CD8-positive, alpha-beta memory T cell (primary cell): ENCODE measurements at places on chromosomes 2 and 18. TPM values are rescaled to one million over a fixed set of nuclear protein-coding genes. Genes with fewer than 3 reads are reported as not detected.

The NEU4 gene
- not detected for total RNA-seq

The CIDEA gene
- total RNA-seq = not detected

The THSD7B gene
- not detected for total RNA-seq

The ASB18 gene
- total RNA-seq = not detected

The CGREF1 gene
- total RNA-seq = 3.5 TPM

The KCNS3 gene
- not detected for total RNA-seq

The LOXL3 gene
- 1.2 TPM for total RNA-seq

The CRYGD gene
- not detected for total RNA-seq

The CTAGE1 gene
- total RNA-seq = not detected

The FOXI3 gene
- total RNA-seq = not detected

DNA sequence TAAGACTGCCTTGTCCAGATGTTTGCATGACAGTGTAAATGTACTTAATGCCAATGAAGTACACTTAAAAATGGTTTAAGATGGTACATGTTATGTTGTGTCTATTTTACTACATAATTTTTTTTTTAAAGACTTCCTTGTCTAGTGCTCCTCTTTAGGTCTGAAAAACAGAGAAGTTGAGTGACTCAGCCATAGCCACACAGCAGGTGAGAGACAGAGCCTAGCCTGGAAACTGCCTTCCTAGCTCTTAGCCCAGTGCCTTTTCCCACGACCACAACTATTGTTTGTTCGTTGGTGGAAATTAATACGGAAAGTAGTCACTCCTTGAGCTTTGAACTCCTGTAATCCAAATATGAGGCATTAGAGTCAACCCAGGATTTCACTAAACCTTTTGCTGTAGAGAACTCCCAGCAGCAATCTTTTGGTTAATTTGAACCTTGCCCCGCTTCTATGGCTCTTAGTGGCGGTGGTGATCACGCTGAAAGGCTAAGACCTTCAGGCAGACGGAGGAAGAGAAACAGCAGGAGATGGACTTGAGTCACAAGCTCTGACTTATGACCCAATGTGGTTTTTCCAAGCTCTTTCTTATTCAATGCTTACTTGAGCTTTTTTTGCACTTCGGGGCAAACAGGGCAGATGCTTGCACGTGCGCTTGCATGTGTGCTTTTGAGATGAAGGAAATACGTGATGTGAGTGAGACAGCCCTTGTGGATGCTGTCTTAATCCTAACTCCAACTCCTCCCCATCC, 21.2 kb downstream of the TRIB2 start:
- DNase-seq = no peak

- DNase-seq = no peak
Measured at GRCh38 chr18:55116863-55117262, 157.6 kb upstream of the CCDC68 start.

DNA sequence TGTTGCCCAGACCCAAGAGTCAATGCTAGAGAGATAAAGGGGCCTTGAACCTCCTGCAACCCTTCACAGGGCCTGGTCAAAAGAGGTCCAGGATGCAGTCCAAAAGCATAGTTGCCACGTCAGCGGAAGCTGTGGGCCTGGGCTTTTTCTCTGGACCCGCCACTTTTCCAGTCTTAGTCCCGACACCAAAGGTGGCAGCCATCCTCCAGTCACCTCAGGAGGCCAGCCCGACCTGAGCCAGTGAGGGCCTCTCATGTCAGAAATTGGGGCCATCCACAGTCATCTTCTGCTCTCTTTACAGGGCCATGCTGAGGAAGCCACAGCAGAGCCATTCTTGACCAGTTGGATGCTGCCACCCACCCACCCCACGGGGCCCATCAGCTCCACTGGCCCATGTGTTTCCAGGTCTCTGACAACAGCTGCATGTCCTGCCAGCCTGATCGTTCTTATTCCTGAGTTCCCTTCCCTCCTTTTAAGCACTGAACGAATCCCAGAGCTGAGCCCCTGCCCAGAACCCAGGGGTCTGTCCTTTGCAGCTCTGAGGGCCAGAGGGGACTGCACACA, 34.1 kb upstream of the KLHL29 start:
- no peak for DNase-seq

GRCh38 chr2:171393487-171393886, 40.3 kb downstream of the METTL8 start:
- DNase-seq = no peak

DNA sequence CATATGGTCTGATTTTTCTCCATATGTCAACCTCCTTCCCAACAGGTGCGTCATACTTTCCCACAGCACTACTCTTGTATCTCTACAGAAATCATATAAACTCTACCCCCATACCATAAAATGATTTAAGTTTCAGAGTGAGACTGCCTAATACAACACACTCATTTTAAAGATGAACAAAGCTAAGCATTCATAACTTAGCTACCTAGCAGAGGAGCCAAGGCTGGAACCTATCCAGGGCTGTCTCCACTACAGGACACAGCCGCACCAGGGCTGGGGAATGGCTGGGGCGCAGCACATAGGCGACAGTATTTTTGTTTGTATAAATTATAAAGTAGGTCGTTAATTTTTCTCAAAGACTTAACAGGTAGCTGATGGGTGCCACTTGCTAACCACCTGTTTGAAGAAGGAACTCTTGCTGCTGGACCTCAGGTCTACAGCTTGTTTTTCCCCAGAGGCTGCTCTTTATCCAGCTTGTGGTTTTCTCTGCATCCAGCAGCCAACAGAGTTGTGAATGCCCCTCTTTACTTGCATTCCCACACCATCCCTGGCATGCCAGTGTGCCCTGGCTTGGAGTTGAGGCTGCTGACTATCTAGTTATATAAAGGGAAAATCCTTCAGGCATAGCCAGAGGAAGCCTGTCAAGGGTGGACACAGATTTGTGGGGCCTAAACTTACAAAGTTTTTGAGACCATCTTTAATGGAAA, 62.0 kb downstream of the HNRNPLL start:
- no peak for DNase-seq

DNA sequence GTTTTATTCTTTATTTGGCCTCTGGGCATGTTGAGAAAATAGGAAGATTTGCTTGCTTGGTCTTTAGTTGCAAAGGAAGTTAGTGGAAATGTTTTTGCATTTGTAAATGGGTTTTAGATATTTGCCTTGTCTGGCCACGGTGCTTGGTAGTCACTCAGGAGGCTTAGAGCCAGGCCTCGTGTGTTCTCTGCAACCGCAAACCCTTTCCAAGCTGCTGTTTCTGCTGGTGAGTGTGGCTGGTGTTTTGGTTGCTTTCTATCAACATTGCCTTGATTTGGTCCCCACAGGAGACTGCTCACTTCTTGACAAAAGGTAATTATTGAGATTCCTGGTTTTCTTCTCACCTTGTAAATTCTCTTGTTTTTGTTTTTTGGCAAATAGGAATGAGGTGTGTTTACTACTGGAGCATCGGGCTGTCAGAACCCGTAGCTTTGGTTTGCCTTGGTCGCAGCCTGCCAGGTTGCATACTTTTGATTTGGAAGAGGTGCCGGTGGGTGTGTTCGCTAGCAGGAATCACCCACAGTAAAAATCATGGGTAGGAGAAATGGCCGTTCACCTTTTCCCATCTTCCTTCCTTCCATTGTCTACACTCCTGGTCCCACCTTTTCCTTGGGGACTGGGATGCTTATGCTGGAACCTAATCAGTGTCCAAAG, 15.8 kb downstream of the ASAP2 start:
- DNase-seq = no peak

- DNase-seq = no peak
Measured at GRCh38 chr2:172464400-172465129, 37.2 kb downstream of the ITGA6 start.

DNA sequence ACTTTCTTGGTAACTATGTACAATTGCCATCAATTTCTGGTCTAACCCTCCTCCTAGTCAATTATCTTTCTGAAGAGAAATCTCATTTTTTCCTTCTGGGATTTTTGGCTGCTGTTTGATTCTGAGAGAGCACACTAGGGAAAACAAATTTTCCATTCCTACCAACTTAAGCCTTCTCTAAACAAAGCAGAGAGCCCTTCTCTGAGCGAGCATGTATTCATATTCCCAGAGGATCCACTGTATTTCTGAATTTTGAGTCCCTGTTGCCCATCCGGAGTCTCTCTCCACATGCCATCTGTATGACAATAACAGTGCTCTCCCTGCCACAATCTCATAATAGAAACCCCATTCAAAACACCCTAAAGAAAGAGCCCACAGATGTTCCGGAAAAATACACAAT, 78.5 kb downstream of the MAIP1 start:
- DNase-seq = no peak

- no peak for DNase-seq
Measured at GRCh38 chr2:102342888-102343287, 12.7 kb upstream of the IL18R1 start.

DNA sequence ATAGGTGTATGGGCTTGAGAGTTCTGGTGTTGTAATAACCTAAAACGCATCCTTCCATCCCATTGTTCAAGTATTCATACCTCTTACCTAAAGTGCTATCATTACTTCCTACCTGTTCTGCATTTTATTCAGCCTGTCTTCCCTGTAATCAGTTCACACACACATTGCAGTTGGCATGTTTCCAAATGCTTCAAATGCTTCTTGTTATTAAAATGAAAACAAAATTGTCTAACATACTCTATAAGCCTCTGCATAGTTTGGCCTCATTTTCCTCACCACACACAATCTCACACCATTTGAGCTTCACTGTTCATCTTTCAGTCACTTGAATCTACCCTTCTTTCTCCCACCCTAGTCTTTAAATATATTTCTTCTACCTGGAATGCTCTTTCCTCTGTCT, 1178.2 kb upstream of the NRXN1 start:
- DNase-seq = no peak

DNA sequence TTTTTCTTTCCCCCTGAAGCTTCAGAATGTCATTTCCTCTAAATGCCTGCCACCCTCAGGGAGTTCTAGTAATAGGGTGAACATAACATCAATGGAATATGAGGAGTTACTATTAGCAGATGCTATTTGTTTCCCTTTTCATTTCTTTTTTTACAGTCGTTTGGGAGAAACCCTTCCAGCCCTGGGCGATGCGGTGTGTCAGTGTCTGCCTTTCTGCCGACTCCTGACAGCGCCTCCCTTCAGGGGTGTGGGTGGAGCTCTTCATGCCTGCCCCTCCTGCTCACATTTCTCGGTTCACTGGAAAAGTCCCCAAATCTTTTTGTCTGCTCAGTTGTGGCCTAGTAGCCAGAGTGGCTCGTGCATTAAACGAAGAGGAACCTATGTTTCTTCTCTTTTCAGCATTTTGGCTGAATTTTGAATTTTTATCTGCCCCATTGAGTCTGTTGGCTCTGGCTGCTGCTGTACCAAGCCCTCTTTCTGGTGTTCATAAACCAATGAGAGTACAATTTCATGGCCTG, 72.3 kb downstream of the FMNL2 start:
- no peak for DNase-seq

GRCh38 chr18:55868909-55869308, 280.9 kb upstream of the TCF4 start:
- no peak for DNase-seq

GRCh38 chr2:190256087-190256486, 63.5 kb downstream of the HIBCH start:
- DNase-seq = no peak

- DNase-seq = no peak
Measured at GRCh38 chr2:32523686-32524085, 104.2 kb upstream of the TTC27 start.

DNA sequence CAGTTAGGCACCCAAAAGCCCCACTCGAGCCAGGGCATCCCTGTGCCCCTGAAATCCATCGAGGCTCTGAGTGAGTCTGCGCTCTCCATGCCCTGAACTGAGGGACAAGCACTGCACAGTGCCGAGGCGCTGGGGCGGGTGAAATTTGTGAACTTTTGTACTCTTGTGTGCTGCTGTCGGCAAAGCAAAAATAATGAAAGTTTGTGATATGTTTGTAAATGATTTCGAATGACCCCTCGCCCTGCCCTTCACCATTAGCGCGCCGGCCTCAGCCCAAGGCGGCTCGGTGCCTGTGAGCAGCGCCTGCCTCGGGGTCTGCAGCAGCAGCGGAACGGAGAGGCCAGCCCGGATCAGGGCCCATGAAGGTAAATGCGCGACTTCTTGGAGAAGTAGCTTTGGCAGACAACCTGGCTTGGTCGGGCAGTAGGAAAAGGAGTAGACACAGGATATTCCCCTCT, 1.8 kb upstream of the HOXD4 start:
- DNase-seq = no peak

- no peak for DNase-seq
Measured at GRCh38 chr18:75276818-75277609, 66.4 kb downstream of the TSHZ1 start.

DNA sequence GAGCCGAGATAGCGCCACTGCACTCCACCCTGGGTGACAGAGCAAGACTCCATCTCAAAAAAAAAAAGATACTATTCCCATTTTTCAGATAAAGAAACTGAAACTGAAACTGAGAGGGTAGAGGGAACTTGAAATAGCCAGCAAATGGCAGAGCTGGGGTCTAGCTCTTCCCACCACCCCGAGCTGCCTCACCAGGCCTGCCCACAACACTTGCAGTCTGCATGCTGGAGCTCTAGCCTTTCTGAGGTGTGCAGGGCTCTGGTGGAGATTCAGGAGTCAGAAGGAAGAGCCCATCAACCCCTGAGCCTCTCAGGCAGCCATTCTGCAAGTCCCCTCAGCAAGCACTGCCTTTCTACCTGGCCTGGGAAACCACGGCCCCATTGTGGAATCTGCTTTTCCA, 14.3 kb downstream of the EDAR start:
- no peak for DNase-seq

- DNase-seq = no peak
Measured at GRCh38 chr2:161434118-161434517, 18.0 kb downstream of the TBR1 start.

DNA sequence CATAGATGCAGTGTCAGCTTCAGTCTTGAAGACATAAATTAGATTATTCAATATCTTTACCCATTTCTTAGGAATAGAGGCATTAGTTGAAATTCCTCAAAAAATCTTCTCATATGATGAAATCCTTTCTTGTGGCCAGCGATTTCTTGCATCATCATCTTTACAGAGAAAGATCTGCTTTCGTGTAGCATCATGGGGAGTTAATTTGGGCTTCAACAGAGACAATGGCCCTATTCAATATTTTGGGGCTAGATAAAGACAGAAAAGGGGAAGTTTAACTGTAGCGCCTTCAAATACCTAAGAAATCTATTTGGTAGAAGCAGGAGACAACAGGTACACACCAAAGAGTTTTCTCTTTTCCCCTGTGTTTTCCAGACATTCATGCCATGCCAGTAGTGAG, 73.8 kb downstream of the TGFA start:
- no peak for DNase-seq
